ENCODE measurements at places on chromosomes 5 and 9. TPM values are rescaled to one million over a fixed set of nuclear protein-coding genes. Genes with fewer than 3 reads are reported as not detected.

MCTP1 gene
- 192 TPM for total RNA-seq

ADAMTS12 gene
- 0.39 TPM for total RNA-seq

FST gene
- total RNA-seq: 1.4 TPM

GNA14 gene
- 3.2 TPM for total RNA-seq

P4HA2 gene
- 88.6 TPM for total RNA-seq

SLC1A3 gene
- total RNA-seq: not detected

PCDHGB6 gene
- total RNA-seq: 2.1 TPM

PTPRD gene
- 0.60 TPM for total RNA-seq

PCDHGA6 gene
- 1.3 TPM for total RNA-seq

PTGES gene
- not detected for total RNA-seq

DOCK8 gene
- 0.78 TPM for total RNA-seq

HAPLN1 gene
- not detected for total RNA-seq

ASPN gene
- total RNA-seq: 0.07 TPM

TBC1D2 gene
- 5.7 TPM for total RNA-seq

SPAAR gene
- 7.5 TPM for total RNA-seq

ADRB2 gene
- total RNA-seq: 3.5 TPM

PCDHB2 gene
- 2.9 TPM for total RNA-seq

ARL15 gene
- total RNA-seq: 52.6 TPM
